ENCODE measurements at places on chromosomes 13 and 19. TPM values are rescaled to one million over a fixed set of nuclear protein-coding genes. Genes with fewer than 3 reads are reported as not detected.
A peak's percentile ranks its signal among the peaks of the same experiment; 100 is the strongest.

Gene SSC5D
- total RNA-seq = 0.53 TPM

Gene PRTN3
- total RNA-seq = 0.51 TPM

DNA sequence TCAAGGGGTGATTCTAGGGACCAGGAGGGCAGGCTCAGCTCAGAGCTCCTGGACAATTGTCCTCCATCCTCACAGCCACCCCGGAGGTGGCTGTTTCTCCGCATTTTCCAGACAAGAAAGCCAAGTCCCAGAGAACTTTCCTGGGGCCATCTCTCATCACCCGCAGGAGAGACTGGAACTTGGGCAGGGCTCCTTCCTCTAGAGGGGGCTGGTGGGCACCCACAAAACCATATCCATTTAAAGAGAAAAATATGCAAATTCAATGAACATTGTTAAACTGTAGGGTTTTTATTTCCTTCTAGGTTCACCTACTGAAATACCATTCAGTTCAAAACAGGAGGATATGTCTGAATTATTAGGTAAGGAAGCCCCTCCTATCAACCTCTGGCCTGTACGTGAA lies 16.6 kb downstream of the SPACA7 start:
- no peak overlapping the region for H3K27ac ChIP-seq
- no peaks in the 10 kb centered on the region for H3K27me3 ChIP-seq
- no peaks in the 10 kb centered on the region for H3K36me3 ChIP-seq
- no peak for DNase-seq

DNA sequence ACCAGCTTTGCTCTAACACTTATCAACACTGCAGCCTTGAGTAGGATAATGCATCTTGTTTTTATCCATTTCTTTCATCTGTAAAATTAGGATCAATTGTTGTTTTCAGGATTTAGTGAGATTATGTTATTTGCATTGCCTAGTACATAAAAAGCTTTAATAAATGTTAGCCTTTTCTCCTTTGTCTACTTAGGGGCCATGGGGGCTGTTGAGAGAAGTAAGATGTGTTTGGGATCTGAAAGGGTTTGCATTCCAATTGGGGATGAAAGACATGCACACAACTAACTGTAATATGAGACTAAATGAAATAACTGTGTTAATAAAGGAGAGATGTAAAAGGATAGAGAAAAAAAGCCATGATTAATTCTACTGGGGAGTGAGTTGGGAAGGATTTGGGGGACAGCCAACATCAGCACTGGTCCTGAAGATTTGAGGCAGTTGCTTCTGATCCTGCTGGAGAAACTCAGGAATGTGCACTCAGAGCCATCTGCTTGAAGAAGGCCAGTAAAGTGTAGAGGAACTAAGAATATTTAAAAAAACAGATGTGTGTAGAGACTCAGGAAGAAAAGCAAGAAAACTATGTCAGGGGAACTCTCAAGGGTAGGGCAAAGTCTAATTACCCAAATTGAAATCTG lies 236.3 kb downstream of the OLFM4 start:
- DNase-seq = no peak
- H3K4me3 ChIP-seq = no peak overlapping the region
- no peaks in the 10 kb centered on the region for H3K27me3 ChIP-seq

Gene MEIOSIN
- not detected for total RNA-seq

Gene SHD
- total RNA-seq = 0.26 TPM

DNA sequence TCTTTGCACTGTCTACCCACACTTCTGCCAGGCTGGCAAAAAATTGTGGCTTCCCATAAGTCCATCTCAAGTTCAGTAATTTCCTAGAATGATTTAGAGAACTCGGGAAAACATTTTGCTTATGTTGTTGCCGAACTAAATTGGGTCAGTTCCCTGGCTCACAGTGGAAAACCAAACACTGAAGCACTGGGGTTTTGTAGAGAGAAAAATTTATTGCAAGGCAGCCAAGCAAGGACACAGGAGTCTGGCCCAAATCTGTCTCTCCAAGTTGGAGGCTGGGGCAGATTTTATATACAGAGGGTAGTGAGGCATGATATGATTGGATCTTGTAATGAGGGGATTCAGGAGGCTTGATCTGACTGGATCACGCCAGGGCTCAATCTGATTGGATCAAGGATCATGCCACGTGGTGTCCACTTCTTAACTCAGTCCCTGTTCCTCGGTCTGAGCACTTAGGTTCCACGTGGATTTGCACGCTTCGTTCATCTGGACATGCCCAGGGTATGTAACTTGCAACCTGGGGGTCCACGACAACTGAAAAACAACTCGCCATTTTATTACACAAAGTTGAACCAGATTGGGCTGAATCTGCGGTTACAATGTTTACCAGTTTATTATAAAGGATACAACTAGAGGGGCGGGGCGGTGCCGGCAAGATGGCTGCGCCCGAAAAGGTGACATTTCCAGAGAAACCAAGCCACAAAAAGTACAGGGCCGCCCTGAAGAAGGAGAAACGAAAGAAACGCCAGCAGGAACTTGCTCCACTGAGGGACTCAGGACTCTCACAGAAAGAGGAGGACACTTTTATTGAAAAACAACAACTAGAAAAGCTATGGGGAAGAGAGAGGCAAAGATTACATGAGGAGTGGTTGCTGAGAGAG lies 7.3 kb downstream of the CD209 start:
- no peak overlapping the region for H3K4me3 ChIP-seq
- H3K4me1 ChIP-seq = no peaks in the 10 kb centered on the region
- no peaks in the 10 kb centered on the region for H3K27me3 ChIP-seq

Gene CALR3
- total RNA-seq = not detected

Gene ZNF175
- 5.0 TPM for total RNA-seq

GRCh38 chr13:44218501-44219240 lies 155.0 kb upstream of the SERP2 start:
- no peaks in the 10 kb centered on the region for H3K36me3 ChIP-seq
- no peak overlapping the region for H3K4me3 ChIP-seq
- H3K27ac ChIP-seq = peak overlapping the region; percentile 90
- peaks cover 46% of the 10 kb centered on the region for H3K4me1 ChIP-seq
- DNase-seq = peak; percentile 87

DNA sequence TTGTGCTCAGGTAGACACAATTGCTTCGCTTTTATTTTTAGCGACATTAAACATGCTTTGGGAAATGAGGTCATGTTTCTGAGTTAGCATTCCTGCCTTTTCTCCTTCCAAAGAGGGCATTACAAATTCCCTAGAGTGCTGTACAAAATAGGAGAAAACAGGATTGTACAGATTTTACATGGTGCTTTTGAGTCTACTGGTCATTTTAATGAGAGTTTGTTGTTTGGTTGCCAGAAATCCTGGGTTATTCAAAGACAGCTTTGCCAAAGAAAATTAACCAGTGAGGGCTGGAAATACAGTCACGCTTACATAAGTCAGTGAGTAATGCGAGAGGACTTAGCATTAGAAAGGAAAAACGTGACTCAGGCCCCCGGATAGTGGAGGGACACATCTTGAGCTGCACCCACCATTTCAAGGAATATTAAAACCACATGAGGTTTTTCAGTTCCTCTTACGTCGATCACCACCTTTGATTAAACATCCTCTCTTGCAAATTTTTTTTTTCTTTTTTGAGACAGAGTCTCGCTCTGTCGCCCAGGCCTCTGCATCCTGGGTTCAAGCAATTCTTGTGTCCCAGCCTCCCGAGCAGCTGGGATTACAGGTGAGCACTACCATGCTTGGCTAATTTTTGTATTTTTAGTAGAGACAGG lies 55.4 kb downstream of the SACS start:
- no peaks in the 10 kb centered on the region for H3K27me3 ChIP-seq
- no peak for DNase-seq
- no peaks in the 10 kb centered on the region for H3K36me3 ChIP-seq
- H3K4me3 ChIP-seq = no peak overlapping the region
- H3K4me1 ChIP-seq = peaks cover 46% of the 10 kb centered on the region
- peak overlapping the region; percentile 77 for H3K27ac ChIP-seq

Data from gastrocnemius medialis (tissue), 4 donors.